Fibroblast of villous mesenchyme (primary cell): ENCODE measurements at places on chromosomes 4 and X. TPM values are rescaled to one million over a fixed set of nuclear protein-coding genes. Genes with fewer than 3 reads are reported as not detected.

Gene GABRE
- total RNA-seq, result 24.2 and 50.1 TPM in 2 replicates

Gene SPATA18
- 7.7 and 18.1 TPM in 2 replicates for total RNA-seq

Gene CITED1
- total RNA-seq, result not detected in 2 replicates

Gene GBA3
- not detected in 2 replicates for total RNA-seq

Gene FGFR3
- 0.32 and 0.86 TPM in 2 replicates for total RNA-seq

Gene RHOH
- under 0.01 TPM in 1 of 2 replicates, not detected in the other for total RNA-seq

Gene HTRA3
- total RNA-seq, result 0.86 and 1.3 TPM in 2 replicates

Gene PRRG3
- total RNA-seq, result not detected in 2 replicates

Gene IRAK1
- total RNA-seq, result 62.6 and 102 TPM in 2 replicates

Gene BEX5
- total RNA-seq, result not detected in 2 replicates

Gene NUDT10
- 0.32 and 1.3 TPM in 2 replicates for total RNA-seq

Gene SSX4B
- total RNA-seq, result not detected in 2 replicates

Gene RNF150
- 12.2 and 16.4 TPM in 2 replicates for total RNA-seq

Gene BBS7
- total RNA-seq, result 23.2 and 29.4 TPM in 2 replicates

Gene CHRDL1
- total RNA-seq, result under 0.01 TPM in 2 replicates

Gene PROM1
- total RNA-seq, result under 0.01 TPM in 2 replicates

Gene GPR119
- not detected in 2 replicates for total RNA-seq

Gene VSIG4
- not detected in 2 replicates for total RNA-seq

Gene MAGEA1
- total RNA-seq, result not detected in 2 replicates

Gene CPLX1
- total RNA-seq, result not detected in 2 replicates

Gene FAM47E
- 0.32 and 0.86 TPM in 2 replicates for total RNA-seq

Gene ATG4A
- 10.6 and 17.3 TPM in 2 replicates for total RNA-seq

Gene MAOB
- total RNA-seq, result under 0.01 and 0.43 TPM in 2 replicates

Gene NPY5R
- 0.32 and 0.43 TPM in 2 replicates for total RNA-seq

Gene CLIC2
- total RNA-seq, result 1.3 and 2.6 TPM in 2 replicates

Gene AKAP4
- not detected in 2 replicates for total RNA-seq

Gene TRMT10A
- total RNA-seq, result 4.5 and 5.6 TPM in 2 replicates

Gene VBP1
- total RNA-seq, result 60.2 and 78.6 TPM in 2 replicates

Gene CFAP97
- total RNA-seq, result 39.0 and 56.1 TPM in 2 replicates

Gene GDPD2
- not detected in 2 replicates for total RNA-seq

Gene ANXA10
- total RNA-seq, result under 0.01 and 0.32 TPM in 2 replicates

Gene GAGE12H
- not detected in 2 replicates for total RNA-seq

Gene SH2D1A
- total RNA-seq, result not detected in 2 replicates

Gene EFHC2
- under 0.01 and 0.32 TPM in 2 replicates for total RNA-seq

Gene SLC25A6
- 123 and 170 TPM in 2 replicates for total RNA-seq

Gene TLR2
- total RNA-seq, result under 0.01 and 0.32 TPM in 2 replicates

Gene MAGEB10
- not detected in 2 replicates for total RNA-seq

Gene MAGEC3
- not detected in 2 replicates for total RNA-seq

Gene GRID2
- total RNA-seq, result not detected in 2 replicates

Gene TENM3
- 24.2 and 26.4 TPM in 2 replicates for total RNA-seq

Gene SPANXA1
- not detected in 2 replicates for total RNA-seq

Gene HERC5
- 0.64 and 0.86 TPM in 2 replicates for total RNA-seq

Gene MED14
- 24.2 and 29.4 TPM in 2 replicates for total RNA-seq

Gene RAB41
- total RNA-seq, result not detected in 2 replicates

Gene POLA1
- 11.9 and 13.8 TPM in 2 replicates for total RNA-seq

Gene FABP2
- not detected in 2 replicates for total RNA-seq

Gene ASB9
- total RNA-seq, result 0.64 and 2.6 TPM in 2 replicates

Gene ASMT
- total RNA-seq, result not detected in 2 replicates
